Endothelial cell of umbilical vein (primary cell): ENCODE measurements at places on chromosomes 2 and 18. TPM values are rescaled to one million over a fixed set of nuclear protein-coding genes. Genes with fewer than 3 reads are reported as not detected.

Gene ITGAV
- total RNA-seq = 131 and 135 TPM in 2 replicates

Gene ANKZF1
- 34.0 and 36.2 TPM in 2 replicates for total RNA-seq

Gene ASXL3
- total RNA-seq = 0.27 and 1.7 TPM in 2 replicates

Gene C2orf78
- total RNA-seq = not detected in 2 replicates

Gene ALK
- not detected in 2 replicates for total RNA-seq

Gene SLC4A1AP
- 26.2 and 28.4 TPM in 2 replicates for total RNA-seq

Gene MALL
- 104 and 114 TPM in 2 replicates for total RNA-seq

Gene EFR3B
- total RNA-seq = 0.58 and 0.77 TPM in 2 replicates
